NCI-H1092 (cell line): ENCODE measurements at places on chromosomes 3 and 15.

- no peak for DNase-seq
These were observed 43.7 kb downstream of the RASGRF1 start for GRCh38 chr15:79046691-79047404.

- no peak for DNase-seq
These were observed 26.0 kb upstream of the PEX5L start for GRCh38 chr3:180062771-180063170.

DNA sequence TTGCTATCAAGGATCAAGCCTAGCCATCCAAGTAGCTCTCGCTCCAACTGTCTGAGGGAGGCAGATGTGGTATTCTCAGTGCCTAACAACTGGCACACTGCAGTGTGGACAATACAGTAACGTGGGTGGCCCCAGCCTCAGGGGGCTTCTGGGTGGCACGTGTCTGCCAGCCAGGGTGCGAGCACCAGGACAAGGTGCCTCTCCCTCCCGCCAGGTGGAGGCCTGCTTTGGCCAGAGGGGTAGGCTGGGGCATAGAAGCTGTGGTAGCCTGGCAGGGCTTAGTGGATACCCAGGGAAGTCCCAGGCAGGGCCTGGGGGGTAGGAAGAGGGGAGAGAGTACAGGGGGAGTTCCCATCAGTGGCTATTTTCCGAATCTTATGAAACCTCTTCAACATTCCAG is 234.0 kb downstream of the PLCL2 start:
- no peak for DNase-seq

- DNase-seq, result no peak
These were observed 16.3 kb downstream of the CSPG4 start for GRCh38 chr15:75696311-75696720.

GRCh38 chr15:34473840-34474239 is 36.2 kb upstream of the GOLGA8A start:
- DNase-seq, result no peak

DNA sequence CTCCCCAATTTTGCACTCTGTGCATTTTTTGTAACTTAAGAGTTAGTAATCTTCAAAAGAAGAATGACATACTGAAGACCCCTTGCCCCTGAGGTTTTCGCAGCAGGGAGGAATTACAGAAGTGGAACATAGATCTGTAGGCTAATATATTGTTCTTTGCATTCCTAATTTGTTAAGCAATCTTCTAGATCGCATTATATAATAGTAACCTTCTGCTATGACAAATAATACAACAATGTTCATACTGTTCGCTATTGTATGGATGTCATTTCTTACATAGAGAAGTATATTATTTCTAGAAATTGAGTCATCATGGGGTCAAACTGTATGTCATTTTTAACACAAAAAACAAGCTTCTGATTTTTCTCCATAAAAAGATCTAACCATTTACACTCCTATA is 95.8 kb upstream of the TGFBR2 start:
- no peak for DNase-seq

- DNase-seq, result no peak
These were observed 44.6 kb downstream of the ARHGAP31 start for GRCh38 chr3:119338754-119339153.

GRCh38 chr3:188417271-188417696 is 263.3 kb downstream of the LPP start:
- DNase-seq, result no peak

- no peak for DNase-seq
These were observed 4.6 kb downstream of the GLCE start for GRCh38 chr15:69164807-69165636.

- DNase-seq, result no peak
These were observed 58.6 kb downstream of the MAP2K5 start for GRCh38 chr15:67601073-67601472.

GRCh38 chr3:146166826-146167225 is 5.8 kb upstream of the PLOD2 start:
- DNase-seq, result no peak

GRCh38 chr15:71800835-71801745 is 9.3 kb upstream of the NR2E3 start:
- DNase-seq, result no peak

GRCh38 chr3:65285956-65286355 is 598.2 kb upstream of the ADAMTS9 start:
- DNase-seq, result no peak

GRCh38 chr3:155370198-155370597 is 76.7 kb upstream of the STRIT1 start:
- no peak for DNase-seq

GRCh38 chr3:117545484-117545883 is 835.9 kb downstream of the TUSC7 start:
- DNase-seq, result no peak

GRCh38 chr3:34842706-34843480 is 796.4 kb upstream of the ARPP21 start:
- no peak for DNase-seq

- no peak for DNase-seq
These were observed 22.4 kb upstream of the CELF6 start for GRCh38 chr15:72342385-72342784.

DNA sequence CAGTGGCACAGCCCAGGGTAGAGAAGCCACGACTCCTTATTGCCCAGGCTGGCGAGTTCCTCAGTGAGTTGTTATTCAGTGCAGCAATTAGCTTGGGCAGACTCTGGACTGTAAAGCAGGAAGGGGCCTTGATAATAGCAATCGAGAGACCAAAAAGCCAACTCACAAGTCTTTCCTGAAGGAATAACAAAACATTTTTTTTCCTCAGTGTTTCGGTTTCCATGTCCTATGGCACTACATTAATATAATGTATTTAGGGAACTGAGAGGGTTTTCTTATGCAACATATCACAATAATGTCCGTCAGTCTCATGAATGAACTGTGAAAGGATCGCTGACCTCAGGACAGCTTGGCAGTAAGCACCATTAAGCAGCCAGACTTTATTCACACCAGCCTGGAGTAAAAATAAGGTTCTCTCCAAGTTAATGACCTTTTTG is 248.9 kb upstream of the TBL1XR1 start:
- DNase-seq, result no peak

- DNase-seq, result no peak
These were observed 6.5 kb upstream of the USP3 start for GRCh38 chr15:63497642-63498467.

DNA sequence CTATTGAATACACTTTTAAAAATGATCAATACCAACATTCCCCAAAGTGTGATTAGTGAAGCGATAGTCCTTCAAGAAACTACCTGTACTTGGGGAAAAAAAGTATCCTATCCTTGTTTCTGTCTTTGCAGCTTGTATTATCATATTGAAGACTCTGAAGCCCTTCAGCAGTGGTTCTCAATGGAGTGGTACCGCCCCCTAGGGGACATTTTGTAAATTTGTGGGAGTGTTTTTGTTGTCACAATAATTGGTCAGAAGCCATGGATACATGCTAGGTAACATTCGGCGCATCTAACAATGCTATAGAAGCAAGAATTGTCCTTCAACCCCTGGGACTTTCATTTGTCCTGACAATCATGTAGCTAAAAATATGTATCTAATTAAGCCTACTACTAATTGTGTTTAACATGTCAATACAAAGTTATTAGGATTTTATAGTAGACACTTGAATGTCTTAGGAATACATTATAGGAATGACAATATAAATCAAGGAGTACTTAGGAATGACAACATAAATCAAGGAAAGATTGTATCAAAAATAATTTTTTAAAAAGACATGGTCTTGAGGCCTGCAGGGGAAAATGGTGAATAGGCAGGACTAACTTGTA is 53.7 kb downstream of the NMD3 start:
- no peak for DNase-seq

GRCh38 chr3:148372206-148372875 is 325.4 kb upstream of the AGTR1 start:
- DNase-seq, result no peak

GRCh38 chr3:104133630-104134029 is 1233.1 kb upstream of the ALCAM start:
- no peak for DNase-seq

GRCh38 chr3:37295925-37296324 is 121.5 kb upstream of the LRRFIP2 start:
- DNase-seq, result no peak

- DNase-seq, result peak; percentile 81
These were observed at the start of gene CLSTN2 for GRCh38 chr3:139935016-139935865. TSS of gene CLSTN2 (plus strand) at chr3:139935185.

GRCh38 chr3:187833799-187834578 is 88.7 kb upstream of the BCL6 start:
- DNase-seq, result no peak

GRCh38 chr15:81376231-81376630 is 2.2 kb upstream of the TMC3 start:
- no peak for DNase-seq

GRCh38 chr3:157069846-157070677 is 89.9 kb downstream of the CCNL1 start:
- DNase-seq, result no peak

- DNase-seq, result no peak
These were observed 59.7 kb downstream of the DCUN1D1 start for GRCh38 chr3:182920515-182921084.

DNA sequence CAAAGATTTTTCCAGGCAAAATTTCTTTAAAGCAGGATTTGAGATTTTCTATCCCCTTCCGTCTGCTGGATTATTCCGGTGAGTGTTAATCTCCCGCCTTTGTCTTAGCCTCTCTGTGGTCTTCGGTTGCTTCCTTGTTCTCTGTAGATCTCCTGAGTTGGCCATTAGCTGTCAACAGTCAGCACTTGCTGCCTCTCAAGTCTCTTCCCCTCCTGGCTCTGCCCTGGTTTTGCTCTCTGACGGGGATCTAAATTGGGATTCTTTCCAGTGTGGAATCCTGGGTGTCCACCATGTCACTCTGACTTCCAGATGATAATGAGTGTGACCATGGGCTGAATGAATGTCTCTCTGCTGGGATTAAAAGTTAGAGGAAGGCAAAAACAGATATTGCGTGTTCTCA is 121.5 kb downstream of the IGF1R start:
- no peak for DNase-seq

- DNase-seq, result no peak
These were observed 32.9 kb downstream of the MEGF11 start for GRCh38 chr15:66220601-66221000.

- no peak for DNase-seq
These were observed 89.6 kb upstream of the TSEN2 start for GRCh38 chr3:12394569-12395271.

DNA sequence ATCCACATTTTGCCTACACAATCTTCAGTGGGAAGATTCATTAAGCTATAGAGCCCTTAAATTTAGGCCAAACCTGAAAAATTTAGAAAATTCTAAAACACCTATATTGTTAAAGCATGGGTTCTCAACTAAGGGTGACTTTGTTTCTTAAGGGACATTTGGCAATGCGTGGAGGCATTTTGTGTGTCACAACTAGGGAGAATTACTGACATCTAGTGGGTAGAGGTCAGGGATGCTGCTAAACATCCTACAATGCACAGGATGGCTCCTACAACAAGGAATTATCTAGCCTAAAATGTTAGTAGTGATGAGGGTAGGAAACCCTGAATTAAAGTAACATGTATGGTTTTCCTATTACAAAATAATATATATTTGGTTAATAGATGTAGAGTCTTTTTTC is 55.8 kb downstream of the TBC1D5 start:
- DNase-seq, result no peak

GRCh38 chr3:37726525-37727290 is 135.0 kb upstream of the CTDSPL start:
- DNase-seq, result peak; percentile 37

GRCh38 chr15:37148714-37149113 is 48.4 kb upstream of the MEIS2 start:
- DNase-seq, result no peak

- DNase-seq, result no peak
These were observed 1063.1 kb downstream of the NTRK3 start for GRCh38 chr15:87193481-87193880.

DNA sequence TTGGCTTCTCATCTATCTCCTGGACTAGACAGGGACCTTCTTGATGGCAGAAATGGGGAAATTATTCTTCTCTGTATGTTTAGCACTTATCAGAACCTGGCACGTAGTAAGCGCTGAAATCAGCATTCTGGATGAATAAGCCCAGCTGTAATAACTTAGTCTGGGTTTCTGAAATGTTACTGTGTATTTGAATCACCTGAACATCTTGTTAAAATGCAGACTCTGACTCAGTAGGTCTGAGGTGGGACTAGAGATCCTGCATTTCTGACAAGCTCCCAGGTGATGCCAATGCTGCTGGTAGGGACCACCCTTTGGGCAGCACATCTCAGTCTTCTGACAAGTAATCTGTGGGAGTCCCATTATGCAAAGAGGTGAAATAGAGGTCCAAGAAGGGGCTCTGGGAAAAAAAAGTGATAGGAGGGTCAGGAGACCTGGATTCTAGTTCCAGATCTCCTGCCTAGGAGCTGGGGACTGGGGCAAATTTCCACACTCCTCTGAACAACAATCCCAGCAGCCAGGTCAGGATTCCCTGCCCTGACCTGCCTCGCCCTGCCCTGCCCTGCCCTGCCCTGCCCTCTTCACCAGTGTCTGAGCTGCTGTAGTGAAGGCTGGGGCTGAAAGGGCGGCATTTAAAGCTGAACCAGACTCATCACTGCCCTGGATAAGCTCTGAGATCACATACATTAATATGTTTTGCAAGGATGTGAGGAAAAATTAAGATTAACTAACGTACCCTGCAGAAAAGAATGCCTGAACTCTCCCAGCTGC is 17.2 kb upstream of the SLC6A11 start:
- no peak for DNase-seq

- no peak for DNase-seq
These were observed 575.4 kb downstream of the NTRK3 start for GRCh38 chr15:87681104-87681503.

DNA sequence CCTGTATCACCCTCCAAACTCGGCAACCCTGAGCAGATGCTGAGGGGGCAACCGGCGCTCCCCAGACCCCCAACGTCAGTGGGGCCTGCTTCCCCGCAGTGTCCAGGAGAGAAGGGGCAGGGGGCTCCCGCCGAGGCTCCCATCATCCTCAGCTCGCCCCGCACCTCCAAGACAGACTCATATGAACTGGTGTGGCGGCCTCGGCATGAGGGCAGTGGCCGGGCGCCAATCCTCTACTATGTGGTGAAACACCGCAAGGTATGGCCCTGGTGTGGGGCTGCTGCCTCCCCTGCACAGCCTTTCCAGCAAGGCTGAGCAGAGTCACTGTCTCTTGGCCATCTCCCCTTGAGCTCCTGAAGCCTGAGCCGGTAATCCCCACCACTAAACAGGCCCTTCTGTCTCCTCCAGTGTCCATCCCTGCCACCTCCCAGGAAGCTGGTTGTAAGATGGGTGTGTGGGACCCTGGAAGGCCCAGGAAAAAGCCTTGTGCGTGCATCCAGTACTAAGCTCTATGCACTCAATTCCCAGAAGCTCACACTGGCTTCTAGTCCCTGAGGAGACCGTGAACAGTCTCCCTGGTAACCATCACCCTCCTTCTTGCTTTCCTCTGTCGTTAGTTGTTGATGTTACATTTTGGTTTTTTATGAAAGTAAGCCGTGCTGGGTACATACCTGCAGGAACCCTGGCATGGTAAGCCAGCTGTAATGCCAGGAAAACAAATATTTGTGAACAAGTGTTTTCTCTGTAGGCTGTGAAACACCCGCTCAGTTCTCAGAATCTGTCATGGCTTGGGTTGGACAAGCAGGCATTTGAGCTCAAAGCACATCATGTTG is 63.3 kb downstream of the BOC start:
- no peak for DNase-seq
